ENCODE measurements at places on chromosomes 1 and 21. TPM values are rescaled to one million over a fixed set of nuclear protein-coding genes. Genes with fewer than 3 reads are reported as not detected.

The ETNK2 gene
- total RNA-seq = 2.5 TPM

The PDPN gene
- 46.1 TPM for total RNA-seq

The F5 gene
- 43.3 TPM for total RNA-seq

- H3K36me3 ChIP-seq = no peaks in the 10 kb centered on the region
- no peak overlapping the region for H3K4me3 ChIP-seq
- DNase-seq = no peak
- no peaks in the 10 kb centered on the region for H3K4me1 ChIP-seq
These were observed 72.2 kb upstream of the GJB5 start for GRCh38 chr1:34682452-34683223.

DNA sequence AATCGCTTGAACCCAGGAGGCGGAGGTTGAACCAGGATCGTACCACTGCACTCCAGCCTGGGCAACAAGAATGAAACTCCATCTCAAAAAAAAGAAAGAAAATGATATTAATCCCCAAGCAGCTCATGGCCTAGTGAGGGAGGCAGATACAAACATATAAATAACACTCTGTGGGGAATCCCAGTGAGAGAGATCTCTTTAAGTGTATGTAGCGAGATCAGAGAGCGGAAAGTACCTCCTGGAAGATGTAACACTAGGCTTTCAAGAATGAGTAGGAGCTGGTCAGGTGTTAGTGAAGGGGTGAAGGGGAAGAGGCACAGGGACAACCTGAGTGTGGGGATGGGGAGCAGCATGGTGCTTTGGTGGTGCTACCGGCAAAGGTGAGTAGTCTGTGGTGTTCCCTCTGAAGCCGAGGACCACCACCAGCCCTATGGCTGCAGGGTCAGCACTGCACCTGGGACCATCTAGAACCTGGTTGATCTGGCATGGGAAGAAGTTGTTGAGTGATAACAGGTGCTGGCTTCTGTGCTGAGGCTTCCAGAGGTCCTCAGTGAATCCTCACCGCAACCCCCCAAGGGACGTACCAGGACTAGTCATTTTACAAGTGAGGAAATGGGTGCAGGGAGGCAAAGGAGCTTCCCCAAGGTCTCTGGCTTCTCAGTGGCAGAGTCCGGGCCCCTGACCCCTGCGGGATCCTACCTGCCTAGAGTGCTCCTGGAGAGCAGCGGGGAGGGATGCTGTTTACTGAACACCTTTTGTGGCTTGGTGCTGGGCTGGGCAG, 367.6 kb upstream of the VAMP3 start:
- H3K4me1 ChIP-seq = no peaks in the 10 kb centered on the region
- no peaks in the 10 kb centered on the region for H3K27me3 ChIP-seq
- no peak for DNase-seq
- H3K36me3 ChIP-seq = no peaks in the 10 kb centered on the region
- H3K4me3 ChIP-seq = no peak overlapping the region
- H3K27ac ChIP-seq = no peak overlapping the region

- no peaks in the 10 kb centered on the region for H3K36me3 ChIP-seq
- H3K4me1 ChIP-seq = no peaks in the 10 kb centered on the region
- H3K4me3 ChIP-seq = no peak overlapping the region
- no peak for DNase-seq
- H3K27me3 ChIP-seq = no peaks in the 10 kb centered on the region
- H3K27ac ChIP-seq = no peak overlapping the region
These were observed 349.9 kb downstream of the COL11A1 start for GRCh38 chr1:102758418-102758817.
